Retinal pigment epithelial cell (primary cell): ENCODE measurements at places on chromosomes 12 and 14.

DNA sequence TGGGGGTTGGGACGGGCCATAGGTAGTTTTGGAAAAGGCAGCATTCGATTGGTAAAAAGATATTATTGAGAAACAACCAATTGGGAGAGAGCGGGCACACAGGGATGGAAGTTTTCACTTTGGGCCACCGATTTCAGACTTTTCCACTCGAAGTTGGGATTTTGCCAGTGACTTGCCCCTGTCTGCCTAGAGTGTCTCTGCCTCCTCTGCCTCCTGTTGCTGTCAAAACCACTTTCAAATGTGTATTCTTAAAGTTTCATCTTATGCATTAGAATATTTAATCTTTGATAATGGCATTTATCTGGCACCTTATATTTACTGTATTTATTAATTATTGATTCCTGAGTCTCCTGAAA is 182.3 kb downstream of the FUT8 start:
- DNase-seq = no peak

GRCh38 chr12:52603314-52603713 is 2.1 kb upstream of the KRT72 start:
- DNase-seq = no peak

DNA sequence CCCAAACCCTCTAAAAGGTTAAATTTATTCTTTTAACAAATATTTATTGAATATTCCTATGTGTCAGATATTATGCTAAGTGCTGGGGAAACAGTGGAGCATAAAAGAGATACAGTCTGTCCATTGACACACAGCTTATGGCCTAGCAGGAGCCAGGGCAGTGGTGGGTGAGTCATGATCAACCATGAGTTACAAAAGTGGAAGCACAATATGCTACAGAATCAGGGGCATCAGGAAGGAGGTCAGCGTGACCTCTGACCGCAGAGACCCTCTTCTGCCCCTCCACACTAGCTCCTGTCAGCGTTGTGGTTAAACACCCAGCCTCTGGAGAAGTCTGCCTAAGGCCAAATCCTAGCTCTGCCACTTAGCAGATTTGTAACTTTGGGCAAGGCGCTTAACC is 4.7 kb upstream of the PPP1R1A start:
- no peak for DNase-seq

GRCh38 chr12:106871477-106871876 is 84.2 kb upstream of the TMEM263 start:
- no peak for DNase-seq

DNA sequence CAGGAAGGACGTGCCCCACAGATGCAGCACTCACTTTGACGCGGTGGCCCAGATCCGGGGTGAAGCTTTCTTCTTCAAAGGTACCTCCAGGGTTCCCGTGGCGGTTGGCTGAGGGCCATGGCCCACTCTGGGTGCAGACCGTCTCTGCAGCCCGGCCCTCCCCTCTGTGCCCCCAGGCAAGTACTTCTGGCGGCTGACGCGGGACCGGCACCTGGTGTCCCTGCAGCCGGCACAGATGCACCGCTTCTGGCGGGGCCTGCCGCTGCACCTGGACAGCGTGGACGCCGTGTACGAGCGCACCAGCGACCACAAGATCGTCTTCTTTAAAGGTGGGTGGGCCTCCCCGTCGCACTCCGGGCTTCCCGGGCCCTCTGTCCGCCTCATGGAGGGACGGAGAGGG is 16.9 kb downstream of the MMP17 start:
- DNase-seq = no peak

GRCh38 chr12:46414591-46415268 is 42.2 kb upstream of the SLC38A2 start:
- DNase-seq = no peak

- DNase-seq = no peak
Observed at GRCh38 chr14:100824901-100825712, 811 bp upstream of the MEG3 start.

DNA sequence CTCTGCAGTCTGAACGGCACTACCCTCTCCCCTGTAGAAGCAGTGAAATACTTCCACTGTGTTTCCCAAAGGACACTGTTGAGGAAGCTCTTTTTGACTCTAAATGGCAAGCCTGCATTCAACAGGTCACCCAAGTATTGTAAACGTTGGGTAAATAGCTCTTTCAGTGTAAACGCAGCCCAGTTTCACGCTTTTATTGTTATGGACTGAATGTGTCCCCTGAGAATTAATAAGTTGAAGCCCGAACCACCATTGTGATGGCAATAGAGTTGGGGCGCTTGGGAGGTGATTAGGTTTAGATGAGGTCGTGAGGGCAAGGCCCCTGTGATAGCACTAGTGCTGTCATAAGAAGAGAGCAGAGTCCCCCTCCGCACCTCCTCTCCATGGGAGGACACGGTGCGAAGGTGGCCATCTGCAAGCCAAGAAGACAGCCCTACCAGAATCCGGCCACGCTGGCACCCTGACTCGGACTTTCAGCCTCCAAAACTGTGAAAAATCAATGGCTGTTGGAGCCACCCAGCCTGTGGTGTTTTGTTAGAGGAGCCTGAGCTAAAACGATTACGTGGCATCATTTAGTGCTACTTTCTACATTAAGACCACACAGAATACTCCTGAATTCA is 1.1 kb downstream of the SERPINA10 start:
- DNase-seq = no peak

GRCh38 chr12:74337951-74338350 is 199.7 kb upstream of the ATXN7L3B start:
- DNase-seq = no peak

GRCh38 chr14:30193845-30194501 is 266.3 kb upstream of the PRKD1 start:
- DNase-seq = no peak

GRCh38 chr12:91482231-91482630 is 299.6 kb upstream of the DCN start:
- DNase-seq = no peak

- no peak for DNase-seq
Observed at GRCh38 chr14:59009967-59010366, 178.5 kb upstream of the DAAM1 start.

GRCh38 chr12:100926669-100927248 is 132.2 kb downstream of the ANO4 start:
- DNase-seq = peak; percentile 7

DNA sequence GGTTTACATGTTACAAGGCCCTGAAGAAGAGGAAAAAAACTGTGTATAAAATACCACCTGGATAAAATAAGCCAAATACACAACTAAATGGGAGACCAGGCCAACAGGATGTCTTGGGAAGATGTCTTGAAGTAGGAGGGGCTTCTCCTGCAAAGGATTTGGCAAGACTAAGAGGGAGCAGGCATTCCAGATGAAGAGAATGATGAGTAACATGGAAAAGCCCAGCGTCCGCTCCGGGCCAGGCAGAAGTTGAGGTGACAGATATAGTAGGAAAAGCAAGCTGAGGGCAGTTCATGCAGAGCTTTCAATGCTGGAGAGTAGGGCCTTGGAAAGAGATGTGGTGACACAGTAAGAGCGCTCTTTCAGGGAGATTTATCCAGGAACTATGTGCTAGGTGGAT is 16.1 kb upstream of the EIF4B start:
- DNase-seq = no peak

GRCh38 chr14:96676166-96676565 is 121.0 kb upstream of the VRK1 start:
- DNase-seq = no peak

DNA sequence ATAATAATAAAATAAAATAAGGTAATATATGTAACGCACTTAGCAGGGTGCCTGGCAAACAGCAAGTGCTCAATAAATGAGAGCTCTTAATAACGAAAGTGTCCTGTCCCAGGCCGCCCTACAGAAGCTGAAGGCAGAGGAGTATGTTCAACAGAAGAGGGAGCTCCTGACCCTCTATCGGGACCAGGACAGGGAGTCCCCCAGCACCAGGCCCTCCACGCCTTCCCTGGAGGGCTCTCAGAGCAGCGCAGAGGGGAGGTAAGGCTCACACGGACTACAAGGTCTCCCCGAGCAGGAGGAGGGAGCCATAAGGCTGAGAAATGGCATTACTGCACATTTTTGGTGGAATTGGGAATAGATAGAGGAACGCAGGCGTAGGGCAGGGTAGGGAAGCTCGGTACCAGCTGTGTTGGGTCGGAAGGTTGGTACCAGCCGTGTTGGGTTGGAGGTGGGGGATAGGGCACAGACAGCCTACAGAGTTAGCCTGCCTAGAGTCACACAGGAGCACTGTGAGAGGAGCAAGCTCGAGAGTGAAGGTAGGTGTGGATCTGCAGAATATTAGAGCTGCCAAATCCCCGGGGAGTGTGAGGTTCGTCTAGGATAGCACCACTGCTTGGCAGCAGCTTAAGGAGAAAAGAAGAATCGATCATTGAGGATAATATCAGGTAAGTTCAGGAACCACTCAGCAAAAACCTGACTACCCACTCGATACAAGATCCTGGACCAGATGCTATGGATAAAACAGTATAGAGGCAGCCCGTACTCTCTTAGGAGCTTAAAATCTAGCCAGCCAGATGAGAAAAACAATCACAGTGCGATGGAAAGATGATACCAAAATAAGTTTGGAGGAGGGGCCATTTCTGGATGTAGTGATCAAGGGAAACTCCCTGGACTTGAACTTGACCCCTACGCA is 15.3 kb downstream of the TNFRSF1A start:
- no peak for DNase-seq

DNA sequence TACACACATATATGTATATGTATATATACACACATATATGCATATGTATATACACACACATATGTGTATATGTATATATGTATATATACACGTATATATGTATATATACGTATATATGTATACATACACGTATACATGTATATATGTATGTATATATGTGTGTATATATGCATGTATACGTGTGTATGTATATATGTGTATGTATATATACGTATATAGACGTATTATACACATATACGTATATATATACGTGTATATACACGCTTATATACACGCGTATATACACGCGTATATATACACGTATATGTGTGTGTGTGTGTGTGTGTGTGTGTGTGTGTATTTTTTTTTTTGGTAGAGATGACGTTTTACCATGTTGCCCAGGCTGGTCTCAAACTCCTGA is 32.9 kb upstream of the ZNF740 start:
- no peak for DNase-seq

GRCh38 chr14:54117924-54118323 is 161.3 kb upstream of the BMP4 start:
- no peak for DNase-seq

DNA sequence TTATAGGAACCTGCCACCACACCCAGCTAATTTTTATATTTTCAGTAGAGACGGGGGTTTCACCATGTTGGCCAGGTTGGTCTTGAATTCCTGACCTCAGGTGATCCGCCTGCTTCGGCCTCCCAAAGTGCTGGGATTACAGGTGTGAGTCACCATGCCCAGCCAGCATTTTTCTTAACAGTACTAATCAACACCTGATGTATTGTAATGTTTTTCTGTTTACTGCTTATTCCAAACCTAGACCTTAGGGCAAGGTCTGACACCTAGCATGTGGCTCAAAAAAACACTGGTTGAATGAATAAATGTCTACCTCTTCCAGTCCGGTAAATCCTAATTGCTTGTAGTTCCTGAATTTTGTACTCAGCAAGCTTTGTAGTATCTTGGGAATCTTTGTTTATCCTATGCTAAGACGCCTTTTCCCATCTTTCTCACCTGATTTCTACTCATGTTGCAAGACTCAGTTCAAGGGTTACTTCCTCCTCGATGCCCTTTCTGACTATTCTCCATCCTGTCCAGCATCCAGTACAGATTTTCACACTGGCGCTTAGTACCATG is 2.8 kb downstream of the PAN2 start:
- no peak for DNase-seq

GRCh38 chr14:95683793-95684192 is 2.4 kb upstream of the TCL1B start:
- DNase-seq = no peak

DNA sequence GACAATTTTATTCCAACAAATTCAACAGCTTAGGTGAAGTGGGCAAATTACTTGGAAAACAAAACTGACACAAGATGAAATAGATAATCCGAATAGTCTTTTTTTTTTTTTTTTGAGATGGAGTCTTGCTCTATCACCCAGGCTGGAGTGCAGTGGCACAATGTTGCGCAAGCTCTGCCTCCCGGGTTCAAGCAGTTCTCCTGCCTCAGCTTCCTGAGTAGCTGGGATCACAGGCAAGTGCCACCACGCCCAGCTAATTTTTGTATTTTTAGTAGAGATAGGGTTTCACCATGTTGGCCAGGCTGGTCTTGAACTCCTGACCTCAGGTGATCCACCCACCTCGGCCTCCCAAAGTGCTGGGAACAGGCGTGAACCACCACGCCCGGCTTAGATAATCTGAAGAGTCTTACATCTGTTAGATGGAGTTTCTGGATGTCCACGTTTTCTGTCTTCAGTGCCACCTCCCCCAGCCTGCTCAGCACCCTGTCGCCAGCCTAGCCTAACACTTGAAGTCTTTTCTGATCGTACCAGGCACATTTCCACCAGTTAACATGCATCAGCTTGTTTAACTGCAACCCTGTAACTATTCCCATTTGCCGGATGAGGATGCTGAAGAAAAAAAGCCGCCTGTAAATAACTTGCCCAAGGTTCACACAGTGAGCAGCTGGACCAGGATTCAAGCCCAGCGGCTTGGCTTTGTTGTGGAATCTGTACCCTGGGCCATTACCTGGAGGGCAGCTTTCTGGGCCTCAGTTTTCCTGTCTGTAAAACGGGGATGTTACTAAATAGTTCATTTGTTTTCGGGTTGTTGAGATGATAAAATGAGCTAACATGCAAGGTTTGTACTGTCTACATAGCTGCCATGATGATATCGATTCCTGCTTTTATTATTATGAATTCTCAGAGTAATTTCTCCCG is 26.4 kb downstream of the FBRSL1 start:
- no peak for DNase-seq

DNA sequence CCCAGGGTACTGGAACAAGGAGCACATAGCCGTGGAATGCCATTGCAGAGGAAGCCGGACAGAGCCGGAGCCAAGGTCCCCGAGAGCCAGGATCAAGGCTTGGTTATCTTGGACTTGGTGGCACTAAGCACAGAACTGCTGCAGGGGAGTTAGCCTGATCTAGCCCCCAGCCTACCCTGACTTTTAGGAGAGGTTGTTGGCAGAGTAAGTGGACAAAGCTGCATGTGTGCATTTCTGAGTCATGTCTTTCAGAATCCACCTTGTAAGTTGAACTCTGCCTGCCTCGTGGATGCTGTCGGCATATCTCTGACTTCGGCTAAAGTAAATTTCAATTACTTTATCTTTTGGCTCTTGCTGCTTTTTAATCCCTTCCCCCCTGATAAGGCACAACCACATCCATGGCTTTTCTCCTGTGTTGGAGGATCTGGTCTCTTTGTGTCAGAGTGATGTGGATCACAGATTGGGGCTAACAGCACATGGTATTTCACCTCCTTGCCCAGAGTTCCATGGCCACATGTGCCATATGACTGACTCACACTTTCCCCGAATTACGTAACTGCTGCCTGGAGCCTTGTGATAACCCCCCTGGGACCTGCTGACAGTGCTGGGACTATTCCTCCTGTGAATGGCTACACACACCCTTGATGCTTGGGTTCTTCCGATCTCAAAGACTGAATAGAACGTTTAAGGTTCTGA is 240.3 kb downstream of the EMP1 start:
- DNase-seq = no peak
